ENCODE measurements at places on chromosomes 2 and 18.

GRCh38 chr2:133605011-133605765, 36.9 kb upstream of the NCKAP5 start:
- peak; percentile 39 for DNase-seq

- peak; percentile 90 for DNase-seq
These were observed 192.2 kb upstream of the LRRTM1 start for GRCh38 chr2:80496775-80497174.

- no peak for DNase-seq
These were observed 84.1 kb downstream of the GLI2 start for GRCh38 chr2:120819720-120820210.

DNA sequence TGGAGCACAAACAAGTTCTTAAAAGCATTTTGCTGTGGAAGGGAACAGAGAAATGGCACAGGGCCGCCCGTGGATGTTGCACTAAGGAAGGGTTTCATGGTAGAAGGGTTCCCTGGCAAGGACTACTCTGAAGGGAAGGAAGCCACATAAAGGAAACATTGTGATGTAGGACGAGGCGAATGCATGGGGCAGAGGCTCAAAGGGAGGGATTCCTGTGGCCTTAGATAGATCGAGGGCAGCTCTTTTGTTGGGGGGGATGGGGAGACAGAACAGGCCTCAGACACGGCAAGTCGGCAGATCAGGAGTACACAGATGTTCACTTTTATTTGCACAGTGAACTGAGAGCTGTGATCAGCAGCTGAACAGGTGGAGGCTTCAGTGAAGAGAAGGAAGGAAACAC, 205.4 kb downstream of the SNTG2 start:
- no peak for DNase-seq

DNA sequence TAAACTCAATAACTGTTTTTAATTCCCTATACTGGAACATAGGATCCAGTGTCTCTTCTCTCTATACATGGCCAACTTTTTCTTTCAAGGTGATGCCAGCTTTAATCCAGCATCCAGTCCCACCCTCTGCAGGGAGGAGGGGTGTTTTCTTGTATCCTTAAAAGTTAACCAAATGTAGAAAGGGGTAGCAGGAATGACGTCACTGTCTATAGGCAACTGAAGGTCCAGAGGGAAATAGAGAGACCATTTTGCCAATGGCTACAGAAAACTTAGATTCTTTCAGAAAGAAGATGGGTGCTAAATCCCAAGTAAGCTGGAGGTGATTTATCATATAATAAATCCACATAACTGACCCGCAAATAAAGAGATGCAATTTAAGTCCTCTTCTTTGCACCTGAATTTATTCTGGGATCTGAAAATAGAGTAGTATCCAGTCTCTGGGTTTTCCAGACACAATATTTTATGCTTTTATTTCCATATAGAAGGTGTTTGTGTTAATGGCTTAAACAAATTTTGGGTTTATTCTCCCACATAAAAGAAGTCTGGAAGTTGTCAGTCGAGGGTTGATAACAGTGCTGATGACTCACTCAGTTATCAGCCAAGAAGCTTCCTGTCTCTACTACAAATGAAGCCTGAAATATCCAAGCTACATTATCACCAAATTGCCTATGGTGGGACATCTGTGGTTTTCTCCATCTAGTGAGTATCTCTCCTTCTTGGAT, 5.7 kb upstream of the DNER start:
- DNase-seq = no peak

- no peak for DNase-seq
These were observed 183.7 kb upstream of the PXDN start for GRCh38 chr2:1927896-1928568.

DNA sequence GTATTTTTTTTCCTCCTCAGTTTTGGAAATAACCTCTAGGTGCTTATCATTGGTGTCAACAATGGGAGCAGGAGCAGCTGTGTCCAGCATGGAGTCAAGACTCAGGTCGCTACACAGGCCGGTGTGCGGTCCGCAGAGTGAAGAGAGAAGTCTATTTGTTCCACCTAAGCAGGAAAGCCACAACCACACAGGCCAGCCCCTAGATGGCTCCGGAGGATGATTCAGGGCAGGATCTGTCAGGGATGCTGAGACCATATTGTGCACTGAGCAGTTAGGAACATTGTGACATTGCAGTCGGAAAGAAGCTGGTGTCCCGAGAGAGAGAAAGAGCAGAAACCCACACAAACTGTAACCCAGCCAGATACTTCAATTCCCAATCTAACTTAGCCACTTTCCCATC, 136.9 kb downstream of the GAREM1 start:
- no peak for DNase-seq

- no peak for DNase-seq
These were observed 66.6 kb downstream of the MYOM1 start for GRCh38 chr18:3153107-3153704.

GRCh38 chr18:11989966-11990380, 8.7 kb downstream of the IMPA2 start:
- no peak for DNase-seq

DNA sequence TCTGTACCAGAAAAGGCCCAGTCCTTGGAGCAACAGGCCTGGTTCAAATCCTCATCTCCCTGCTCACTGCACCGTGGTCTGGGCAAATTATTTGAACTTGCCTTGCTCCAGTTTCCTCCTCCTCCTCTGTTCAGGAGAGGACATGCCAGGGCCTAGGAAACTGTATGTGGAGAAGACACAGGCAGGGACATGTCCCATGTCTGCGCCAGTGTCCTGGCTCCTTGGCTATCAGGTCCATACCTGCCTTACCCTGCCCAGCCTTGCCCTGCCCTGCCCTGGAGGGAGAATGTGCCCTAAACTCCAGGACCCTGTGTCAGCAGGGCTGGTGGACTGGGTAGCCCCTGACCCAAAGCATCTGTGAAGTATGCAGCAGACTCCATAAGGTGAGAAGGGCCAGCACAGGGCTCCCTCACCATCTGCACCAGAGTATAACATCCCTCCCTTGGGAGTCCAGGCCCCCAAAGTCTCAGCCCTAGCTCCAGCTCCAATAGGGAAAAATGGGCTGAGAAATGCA, 165.3 kb downstream of the GALNT1 start:
- no peak for DNase-seq

GRCh38 chr2:179546656-179547055, 282.0 kb upstream of the SESTD1 start:
- no peak for DNase-seq

- DNase-seq = no peak
These were observed 4.7 kb downstream of the IL1RL2 start for GRCh38 chr2:102191501-102191900.

DNA sequence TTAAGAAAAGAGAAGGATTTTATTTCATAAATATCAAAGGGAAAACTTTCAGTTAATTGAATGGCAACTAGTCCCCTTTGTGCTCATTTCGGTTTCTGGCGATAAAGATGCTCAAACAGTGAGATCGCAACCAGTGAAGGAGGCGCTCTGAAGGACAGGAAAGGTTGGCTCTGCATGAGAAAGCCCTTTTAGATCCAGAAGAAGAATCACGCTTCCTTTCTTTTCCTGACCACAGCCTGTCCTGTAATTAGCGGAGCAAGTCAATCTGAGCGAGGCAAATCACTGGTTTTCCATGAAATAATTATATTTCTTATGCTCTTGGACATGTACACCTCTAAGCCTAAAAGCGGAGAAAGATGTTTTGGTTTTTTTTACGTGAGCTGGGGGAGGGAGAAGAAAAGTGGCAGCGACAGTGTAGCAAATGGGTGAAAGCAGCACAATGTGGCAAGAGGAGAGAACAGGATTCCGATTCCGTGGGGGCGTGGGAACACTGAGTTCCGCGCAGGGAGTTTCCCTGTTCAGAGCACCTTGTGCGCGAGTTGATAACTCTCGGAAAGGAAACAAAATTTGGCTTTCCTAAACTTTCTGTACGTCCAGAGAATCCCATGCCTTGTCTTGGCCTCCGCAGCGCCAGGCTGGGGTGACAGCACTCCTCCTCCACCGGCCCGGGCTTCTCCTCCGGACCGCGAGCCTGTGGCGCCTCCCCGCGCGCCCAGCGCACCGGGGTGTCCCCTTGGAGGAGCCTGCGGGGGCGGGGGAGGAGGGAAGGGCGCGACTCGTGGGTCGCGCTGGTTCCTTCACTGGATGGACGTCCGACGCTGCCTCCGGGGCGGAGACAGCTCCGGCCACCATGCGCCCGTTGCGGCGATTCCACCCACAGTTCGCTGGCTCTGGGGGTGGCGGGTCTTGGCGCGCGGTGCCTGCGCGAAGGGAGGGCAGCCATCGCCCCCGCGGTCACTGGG, 620 bp upstream of the SLC9A2 start:
- DNase-seq = no peak

DNA sequence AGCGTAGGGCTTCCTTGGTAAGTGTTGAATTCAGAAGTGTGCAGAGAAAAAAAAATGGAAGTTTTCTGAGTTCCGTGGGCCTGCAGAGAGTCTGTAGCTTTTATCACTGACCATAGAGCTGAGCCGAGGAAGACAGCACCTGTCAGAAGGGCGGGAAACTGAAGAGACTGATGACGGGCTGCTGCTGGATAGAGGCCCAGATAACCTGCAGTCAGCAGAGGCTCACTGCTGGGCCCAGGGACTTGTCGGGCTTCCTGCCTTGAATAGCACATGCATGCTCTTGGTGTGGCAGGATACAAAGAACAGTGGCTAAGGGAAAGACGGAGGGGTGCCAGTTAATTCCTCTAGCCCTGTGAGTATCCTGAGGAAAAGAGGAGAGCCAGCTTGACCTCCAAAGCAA, 166.4 kb downstream of the MGAT5 start:
- DNase-seq = no peak

- peak; percentile 0 for DNase-seq
These were observed 59.7 kb downstream of the PTH2R start for GRCh38 chr2:208466151-208466919.

- DNase-seq = no peak
These were observed 947.5 kb downstream of the CPS1 start for GRCh38 chr2:211503856-211504255.

GRCh38 chr18:75818383-75818782, 390.9 kb upstream of the SMIM21 start:
- DNase-seq = no peak

DNA sequence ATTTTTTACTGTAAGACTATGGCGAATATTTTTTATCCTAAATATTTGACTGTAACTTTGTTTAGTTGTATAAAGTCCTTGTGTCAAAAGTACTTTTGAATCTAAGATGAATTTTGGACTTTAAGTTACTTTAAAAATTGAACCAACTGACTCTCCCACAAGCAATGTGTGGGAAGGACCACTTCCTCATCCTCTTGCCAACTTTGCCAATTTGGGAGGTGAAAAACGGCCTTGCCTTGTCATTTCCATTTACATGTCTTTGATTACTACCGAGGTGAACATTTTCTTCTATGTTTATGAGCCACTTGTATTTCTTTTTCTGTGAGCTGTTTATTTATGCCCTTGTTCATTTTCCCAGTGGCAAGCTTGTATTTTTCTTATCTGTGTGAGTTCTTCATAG, 12.8 kb upstream of the MSGN1 start:
- no peak for DNase-seq

DNA sequence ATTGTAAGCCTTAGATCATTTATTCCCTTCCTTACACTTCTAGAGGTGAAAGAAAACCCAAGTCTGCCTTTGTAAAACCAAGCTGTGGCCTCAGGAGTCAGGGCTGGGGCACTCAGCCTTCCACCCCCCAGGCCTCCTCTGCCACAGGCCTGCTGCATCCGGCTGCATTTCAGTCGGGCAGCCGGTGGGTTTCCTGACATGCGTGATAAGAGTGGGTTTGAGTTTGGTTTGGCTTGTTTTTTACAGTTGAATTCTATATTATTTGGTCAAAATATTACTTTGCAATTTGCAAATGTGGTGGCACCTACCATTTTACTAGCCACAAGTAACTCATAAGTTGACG, 42.4 kb downstream of the ADI1 start:
- no peak for DNase-seq
